ENCODE measurements at places on chromosomes 7 and 10.

DNA sequence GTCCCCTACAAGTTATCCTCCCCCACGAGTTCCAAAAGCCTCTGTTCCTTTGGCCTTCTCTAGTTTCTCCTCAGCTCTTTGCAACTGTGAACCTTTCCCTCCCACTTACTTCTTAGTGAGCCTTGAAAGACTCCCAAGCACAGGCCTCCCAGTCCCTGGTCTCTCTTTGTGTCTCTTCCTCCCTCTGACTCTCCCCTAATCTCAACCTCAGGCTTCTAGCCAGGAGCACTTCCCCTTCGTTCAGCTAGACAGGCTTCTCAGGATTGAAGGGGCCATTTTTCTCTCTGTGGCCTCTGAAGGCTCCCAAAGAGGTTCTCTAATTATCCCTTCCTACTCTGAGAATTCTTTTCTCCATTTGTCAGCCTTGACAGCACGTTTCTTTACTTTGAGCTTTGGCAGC lies 50.2 kb upstream of the PHYHIPL start:
- peak; percentile 53 for DNase-seq

DNA sequence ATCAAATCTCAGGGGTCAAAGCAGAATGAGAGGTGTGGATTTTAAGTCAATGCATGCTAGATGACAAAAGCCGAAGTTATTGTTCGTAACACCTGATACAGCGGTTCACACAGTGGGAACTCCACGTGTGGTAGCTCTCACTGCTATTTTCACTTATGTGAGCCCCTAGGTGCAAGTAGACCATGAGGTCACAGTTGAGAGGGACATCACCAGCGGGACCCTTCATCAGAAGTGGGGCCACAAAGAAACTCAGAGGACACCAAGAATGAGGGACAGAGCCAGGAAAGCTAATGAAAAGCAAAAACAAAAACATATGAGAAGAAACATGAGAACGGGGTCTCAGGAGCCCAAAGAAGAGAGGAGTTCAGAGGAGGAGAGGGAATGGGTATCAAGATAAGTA lies 63.5 kb downstream of the ADAM12 start:
- no peak for DNase-seq

GRCh38 chr7:135706858-135707569 lies 21.0 kb downstream of the SLC13A4 start:
- DNase-seq: no peak

DNA sequence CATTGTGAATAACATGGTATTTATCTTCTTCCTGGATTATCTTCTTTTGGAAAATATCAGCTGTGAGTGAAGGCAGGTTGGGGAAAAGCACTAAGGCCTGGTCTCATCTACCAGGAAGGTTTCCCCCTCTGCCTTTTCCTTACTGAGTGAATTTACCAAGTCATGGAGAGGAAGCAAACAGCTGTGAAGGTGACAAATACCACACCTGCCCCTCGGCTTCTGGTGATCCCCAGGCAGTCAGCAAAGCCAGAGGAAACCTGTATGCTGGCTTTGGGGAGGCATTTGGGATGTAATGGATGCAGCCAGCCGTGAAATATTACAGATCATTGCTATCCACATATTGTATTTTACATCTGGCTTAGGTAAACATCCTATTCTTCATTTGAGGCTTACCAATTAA lies 24.2 kb downstream of the POM121L12 start:
- no peak for DNase-seq

- DNase-seq: peak; percentile 76
Observed at GRCh38 chr10:14200698-14201544, 129.8 kb downstream of the FRMD4A start.

GRCh38 chr10:47104786-47105385 lies 193.7 kb downstream of the PTPN20 start:
- DNase-seq: peak; percentile 17

DNA sequence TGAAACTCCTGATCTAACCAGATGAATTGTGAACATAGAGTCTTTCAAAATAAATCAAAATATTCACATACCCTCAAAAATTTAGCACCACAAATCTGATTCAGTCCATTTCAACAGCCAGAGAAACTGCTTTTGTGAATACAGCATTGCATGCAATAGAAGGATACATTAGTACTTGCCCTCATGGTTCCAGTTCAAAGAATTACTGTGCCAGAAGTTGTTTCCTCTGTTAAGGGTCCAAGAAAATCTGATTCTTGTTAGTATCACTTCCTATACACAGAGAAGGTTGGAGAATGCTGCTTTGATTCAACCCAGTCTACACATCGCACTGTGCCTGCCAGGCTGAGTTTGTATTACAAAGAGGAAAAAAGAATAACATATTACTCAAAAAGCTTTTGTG lies 115.6 kb downstream of the TFEC start:
- DNase-seq: no peak

GRCh38 chr7:30171766-30172447 lies 37.1 kb downstream of the MTURN start:
- no peak for DNase-seq

- DNase-seq: no peak
Observed at GRCh38 chr7:26685606-26686005, 178.8 kb downstream of the SKAP2 start.

GRCh38 chr10:115049960-115050359 lies 43.2 kb upstream of the ATRNL1 start:
- no peak for DNase-seq

DNA sequence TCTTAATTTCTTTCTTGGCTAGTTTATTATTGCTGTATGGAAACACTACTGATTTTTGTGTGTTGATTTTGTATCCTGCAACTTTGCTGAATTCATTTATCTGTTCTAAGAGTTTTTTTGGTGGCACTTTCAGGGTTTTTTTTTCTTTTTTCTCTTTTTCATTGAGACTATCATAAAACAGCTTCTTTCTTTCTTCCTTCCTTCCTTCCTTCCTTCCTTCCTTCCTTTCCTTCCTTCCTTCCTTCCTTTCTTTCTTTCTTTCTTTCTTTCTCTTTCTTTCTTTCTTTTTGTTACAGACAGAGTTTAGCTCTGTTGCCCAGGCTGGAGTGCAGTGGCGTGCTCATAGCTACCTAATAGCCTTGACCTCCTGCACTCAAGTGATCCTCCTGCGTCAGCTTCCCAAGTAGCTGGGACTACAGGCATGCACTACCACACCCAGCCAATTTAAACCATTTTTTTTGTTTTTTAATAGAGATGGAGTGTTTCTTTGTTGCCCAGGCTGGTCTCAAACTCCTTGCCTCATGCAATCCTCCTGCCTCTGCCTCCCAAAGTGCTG lies 72.3 kb downstream of the ZNF503 start:
- DNase-seq: no peak

DNA sequence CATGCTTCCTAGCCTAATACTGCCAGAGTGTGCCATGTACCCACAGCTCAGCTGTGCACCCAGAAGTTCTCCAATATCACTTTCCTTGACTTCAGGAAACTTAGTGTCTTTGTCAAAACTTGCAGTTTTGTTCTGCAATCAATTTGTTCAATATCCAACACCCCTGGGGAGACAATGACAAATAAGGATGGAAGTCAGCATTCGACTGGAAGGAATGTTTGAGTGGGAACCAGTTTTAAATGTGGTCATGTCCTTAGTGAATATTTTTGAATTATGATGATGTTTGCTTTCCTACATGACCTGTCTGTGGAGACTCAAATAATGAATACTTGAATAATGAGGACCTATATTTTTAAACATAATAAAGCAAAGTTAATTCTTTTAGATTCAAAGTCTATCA lies 112.0 kb downstream of the ANK3 start:
- no peak for DNase-seq

GRCh38 chr10:80540618-80540980 lies 2.9 kb downstream of the SH2D4B start:
- peak; percentile 48 for DNase-seq

DNA sequence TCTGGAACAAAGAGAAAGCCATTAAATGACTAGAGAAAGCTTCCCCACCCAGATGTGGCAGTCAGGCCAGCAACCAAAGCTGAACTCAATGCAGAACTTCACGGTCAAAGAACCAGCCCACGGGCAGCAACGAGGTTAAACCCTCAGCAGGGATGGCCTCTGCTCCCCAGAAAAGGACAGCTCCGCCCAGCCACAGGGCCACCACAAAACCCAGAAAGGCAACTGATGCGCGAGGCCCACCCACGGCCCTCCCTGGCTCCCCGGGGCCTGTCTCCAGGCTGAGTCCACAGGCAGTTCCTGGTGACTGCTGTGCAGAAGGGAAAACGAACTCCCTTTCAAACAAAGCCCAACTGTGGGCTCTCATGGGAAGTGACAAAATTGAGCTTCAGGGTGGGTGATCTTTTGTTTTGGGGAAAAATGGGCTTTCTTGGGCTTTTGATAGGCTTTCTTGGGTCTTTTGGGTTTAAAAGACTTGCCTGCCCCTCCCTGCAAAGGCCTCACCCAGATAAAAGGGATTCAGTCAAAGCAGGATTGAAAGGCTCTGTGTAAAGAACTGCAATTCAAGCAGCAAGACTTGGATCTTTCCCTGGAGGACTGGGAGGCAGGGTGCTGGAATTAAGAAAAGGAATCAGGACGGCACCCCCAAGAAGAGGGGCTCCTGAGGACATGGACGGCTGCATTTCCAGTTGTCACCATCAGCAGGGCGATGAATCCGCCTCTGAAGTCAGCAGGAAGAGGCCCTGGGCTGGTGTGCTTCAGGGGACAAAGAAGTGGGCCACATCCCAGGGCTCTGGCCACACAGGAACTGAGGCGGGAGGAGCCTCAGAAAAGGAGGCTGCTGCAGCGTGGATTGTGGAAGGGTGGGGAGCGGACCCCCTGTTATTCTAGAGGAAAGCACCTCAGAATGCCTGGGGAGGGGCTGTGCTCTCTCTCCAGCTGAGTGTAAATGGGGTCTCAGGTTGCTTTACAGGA lies 209.9 kb downstream of the USP6NL start:
- DNase-seq: no peak

GRCh38 chr10:130483691-130484467 lies 347.7 kb downstream of the GLRX3 start:
- DNase-seq: no peak

- no peak for DNase-seq
Observed at GRCh38 chr10:129191797-129192196, 275.2 kb upstream of the MGMT start.

DNA sequence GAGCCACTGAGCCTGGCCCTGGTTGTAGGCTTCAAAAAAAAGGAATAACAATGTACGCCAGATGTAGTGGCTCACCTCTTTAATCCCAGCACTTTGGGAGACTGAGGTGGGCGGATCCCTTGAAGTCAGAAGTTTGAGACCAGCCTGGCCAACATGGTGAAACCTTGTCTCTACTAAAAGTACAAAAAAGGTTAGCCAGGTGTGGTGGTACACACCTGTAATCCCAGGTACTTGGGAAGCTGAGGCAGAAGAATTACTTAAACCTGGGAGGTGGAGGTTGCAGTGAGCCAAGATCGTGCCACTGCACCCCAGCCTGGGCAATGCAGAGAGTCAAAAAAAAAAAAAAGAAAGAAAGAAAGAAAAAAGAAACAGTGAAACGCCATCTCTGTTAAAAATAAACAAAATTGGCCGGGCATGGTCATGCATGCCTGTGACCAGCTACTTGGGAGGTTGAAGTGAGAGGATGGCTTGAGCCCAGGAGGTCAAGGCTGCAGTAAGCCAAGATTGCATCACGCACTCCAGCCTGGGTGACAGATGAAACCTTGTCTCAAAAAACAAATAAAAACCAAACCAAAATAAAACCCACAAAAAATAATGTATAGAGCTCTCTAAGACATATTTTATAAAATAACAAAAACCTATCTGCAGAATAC lies 4.7 kb upstream of the KLHDC10 start:
- no peak for DNase-seq

- DNase-seq: no peak
Observed at GRCh38 chr7:43240565-43240964, 128.1 kb downstream of the HECW1 start.

DNA sequence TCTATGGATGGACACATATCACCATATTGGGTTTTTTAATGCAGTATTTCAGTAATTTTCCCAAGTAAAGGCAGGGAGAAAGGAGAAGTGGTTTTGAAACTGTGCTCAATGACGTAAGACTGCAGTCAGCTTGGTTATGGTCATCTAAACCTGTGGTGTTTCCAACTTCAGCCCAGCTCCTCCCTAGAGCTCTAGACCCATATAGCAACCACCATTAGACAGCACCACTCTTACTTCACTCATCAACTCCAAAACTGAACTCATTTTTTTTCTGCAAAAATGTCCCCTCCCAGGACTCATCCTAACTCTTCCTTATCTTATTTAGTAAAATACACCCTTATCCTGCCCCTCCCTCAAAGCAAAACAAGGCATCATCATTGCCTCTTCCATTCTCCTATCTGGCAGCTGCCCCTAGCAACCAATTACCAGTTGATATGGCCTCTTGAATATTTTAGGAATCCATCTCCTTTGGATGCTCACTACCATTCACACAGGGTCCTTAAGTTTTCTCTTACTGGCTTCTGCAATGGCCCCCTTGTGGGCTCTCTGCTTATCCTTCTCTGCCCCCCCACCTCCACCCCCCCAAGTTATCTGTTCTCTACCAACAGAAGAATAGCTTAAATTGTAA lies 1.5 kb upstream of the RALA start:
- DNase-seq: no peak

- DNase-seq: no peak
Observed at GRCh38 chr7:34662058-34662708, 4.2 kb downstream of the NPSR1 start.

GRCh38 chr7:140484951-140485499 lies 5.7 kb upstream of the MKRN1 start:
- DNase-seq: no peak

DNA sequence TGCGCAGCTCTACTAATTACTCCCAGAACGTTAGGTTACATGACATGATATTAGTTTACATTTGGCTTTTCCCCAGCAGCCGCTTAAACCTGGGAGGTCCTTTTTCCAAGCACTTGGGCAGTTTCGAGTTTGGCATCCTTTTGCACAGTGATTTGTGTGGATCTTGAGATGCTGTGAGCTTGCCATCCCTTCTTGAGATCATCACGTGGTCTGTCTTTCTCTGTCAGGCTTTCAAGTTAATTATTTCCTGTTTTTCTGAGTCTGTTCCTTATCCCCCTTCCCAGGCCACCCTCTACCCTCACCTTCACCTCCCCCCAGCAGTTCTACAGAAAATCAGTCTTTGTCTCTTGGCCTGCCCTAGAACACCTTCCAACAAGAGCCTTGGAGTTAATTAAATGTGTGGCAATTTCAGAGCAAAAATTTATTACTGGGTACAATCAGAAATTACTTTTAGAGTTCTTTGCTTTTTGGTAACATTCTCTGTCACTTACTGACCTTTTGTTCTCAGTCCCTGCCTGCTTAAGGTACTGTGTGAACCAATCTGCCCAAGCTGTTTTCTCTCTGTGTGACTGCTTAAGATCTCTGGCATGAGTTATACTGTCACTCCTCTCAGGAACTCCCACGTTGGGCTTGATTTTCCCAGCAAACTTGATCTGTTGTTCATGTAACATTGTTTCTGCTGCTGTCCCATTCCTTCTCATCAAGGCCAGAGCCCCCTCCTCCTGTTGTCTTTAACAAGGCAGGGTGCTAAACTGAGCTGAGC lies 3.1 kb upstream of the SLF2 start:
- DNase-seq: peak; percentile 55

- no peak for DNase-seq
Observed at GRCh38 chr10:62057850-62058249, 156.4 kb downstream of the ARID5B start.

- no peak for DNase-seq
Observed at GRCh38 chr10:44193166-44193565, 191.7 kb downstream of the CXCL12 start.
